ENCODE measurements at places on chromosomes 6 and 20.

DNA sequence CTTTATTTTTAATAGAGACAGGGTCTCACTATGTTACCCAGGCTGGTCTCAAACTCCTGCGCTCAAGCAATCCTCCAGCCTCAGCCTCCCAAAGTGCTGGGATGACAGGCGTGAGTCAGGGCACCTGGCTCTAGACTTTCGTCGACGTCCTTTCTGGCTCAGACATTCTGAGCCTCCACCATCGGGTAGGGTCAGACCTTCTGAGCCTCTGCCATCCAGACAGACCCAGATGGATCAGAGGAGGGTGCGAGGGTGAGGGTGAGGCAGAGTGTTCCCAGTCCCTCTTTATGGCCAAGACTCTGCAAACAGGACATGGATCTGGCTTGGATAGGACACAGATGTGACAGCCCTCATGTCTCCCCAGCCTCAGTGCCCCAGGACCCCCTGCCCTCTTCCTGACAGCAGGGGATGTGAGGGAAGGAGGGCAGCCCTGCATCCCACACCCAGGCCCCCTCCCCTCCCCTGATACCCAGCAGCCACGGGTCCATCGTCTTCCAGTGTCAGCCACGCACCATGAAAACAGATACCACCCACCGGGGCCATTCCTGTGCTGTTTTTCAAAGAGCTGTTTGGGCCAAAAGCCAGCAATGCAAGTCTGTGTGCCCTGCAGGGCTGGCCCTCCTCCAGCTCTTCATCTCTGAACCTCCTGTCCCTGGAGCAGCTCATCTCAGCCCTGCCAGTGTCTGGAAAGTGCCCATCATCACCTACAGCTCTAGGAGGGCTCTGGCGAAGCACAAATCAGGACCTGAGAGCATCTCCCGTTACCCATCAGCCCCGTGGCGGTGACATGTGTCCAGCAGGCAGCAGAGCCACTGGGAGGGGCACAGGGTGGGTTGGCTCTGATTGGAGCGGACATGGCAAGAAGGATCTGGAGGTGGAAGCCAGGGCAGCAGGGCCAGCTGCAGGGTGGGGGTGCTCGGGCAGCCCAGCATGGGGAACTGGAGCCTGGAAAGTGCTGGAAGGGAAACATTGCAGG, 208.4 kb downstream of the PREX1 start:
- no peak for DNase-seq

- no peak for DNase-seq
Observed at GRCh38 chr20:11195169-11195568, 521.4 kb upstream of the JAG1 start.

GRCh38 chr20:62269871-62270270, 31.6 kb downstream of the OSBPL2 start:
- no peak for DNase-seq

DNA sequence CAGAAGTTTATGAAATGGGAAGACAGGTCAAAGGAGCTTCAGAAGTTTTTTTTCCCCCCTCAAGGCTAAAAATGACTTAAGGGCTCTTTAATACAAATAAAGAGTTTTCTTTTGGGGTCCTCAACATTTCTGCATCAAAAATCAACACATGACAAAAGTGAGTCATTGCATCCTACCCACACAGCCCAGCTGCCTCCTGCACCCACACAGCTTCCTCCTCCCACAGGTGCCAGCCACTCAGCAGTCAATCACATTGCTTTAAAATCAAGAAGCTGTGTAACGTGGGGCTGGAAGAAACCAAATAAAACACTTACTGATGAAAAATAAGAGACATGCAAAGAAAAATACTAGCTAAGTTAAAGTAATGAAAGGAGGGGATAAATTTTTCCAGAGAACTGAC, 68.5 kb downstream of the MAP3K5 start:
- DNase-seq: no peak

- DNase-seq: no peak
Observed at GRCh38 chr6:126086560-126086959, 100.2 kb downstream of the TRMT11 start.

DNA sequence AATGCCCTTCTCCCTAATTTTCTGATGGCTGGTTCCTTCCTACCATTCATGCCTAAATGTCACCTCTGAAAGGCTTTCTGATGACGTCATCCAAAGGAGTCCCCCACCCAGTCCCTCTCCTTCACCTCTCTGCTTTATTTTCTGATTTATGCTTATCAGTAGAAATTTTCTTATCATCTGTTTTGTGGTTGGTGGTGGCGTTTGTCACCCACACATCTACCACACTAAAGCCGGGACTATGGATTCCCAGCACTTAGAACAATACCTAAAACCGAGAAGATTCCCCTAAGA, 9.0 kb downstream of the CNKSR3 start:
- DNase-seq: no peak

DNA sequence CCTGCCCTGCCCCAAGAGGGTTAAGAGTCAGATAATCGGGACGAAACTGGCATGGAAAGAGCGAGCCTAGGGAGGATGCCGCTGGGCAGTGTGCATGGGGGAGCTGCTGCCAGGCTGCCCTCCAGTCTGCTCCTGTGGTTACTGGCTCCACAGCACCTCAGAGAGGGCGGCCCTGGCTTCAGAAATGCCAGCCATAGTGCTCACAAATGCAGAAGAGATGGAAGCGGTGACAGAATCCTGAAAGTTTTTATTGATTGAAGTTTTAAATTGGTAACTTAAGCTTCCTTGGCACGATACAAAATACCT, 57.9 kb downstream of the VAPB start:
- no peak for DNase-seq

DNA sequence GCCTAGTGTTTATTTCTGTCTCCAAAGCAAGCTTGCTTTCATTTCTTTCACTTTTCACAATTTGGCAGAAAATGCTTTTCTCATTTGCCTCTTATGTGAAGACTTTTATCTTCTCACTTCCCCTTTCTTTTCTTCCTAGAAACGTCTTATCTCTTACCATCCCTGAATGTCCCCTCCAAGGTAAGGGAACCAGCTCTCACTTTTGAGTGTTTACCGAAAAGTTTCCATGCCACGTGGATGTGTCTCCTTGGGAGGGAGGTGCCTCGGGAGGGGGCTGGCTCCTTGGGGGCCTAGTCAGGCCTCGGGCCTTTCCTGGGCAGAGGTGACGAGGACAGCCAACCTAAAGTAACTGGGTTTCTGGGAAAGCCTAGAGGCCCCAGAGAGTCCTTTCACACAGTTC, 127.4 kb downstream of the CD24 start:
- no peak for DNase-seq

DNA sequence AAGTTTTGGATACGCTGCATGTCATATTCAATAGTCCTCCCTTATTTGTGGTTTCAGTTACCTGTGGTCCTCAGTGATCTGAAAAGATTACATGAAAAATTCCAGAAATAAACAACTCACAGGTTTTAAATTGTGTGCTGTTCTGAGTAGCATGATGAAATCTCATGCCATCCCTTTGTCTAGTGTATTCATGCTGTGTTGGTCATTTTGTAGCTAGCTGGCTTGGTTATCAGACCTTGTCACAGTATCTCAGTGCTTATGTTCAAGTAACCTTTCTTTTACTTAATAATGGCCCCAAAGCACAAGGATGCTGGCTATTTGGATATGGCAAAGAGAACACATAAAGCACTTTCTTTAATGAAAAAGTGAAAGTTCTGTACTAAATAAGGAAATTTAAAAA, 78.3 kb downstream of the FUT9 start:
- no peak for DNase-seq

GRCh38 chr6:40732878-40733277, 145.7 kb upstream of the LRFN2 start:
- DNase-seq: no peak

- no peak for DNase-seq
Observed at GRCh38 chr6:56515081-56515905, 127.4 kb downstream of the DST start.

DNA sequence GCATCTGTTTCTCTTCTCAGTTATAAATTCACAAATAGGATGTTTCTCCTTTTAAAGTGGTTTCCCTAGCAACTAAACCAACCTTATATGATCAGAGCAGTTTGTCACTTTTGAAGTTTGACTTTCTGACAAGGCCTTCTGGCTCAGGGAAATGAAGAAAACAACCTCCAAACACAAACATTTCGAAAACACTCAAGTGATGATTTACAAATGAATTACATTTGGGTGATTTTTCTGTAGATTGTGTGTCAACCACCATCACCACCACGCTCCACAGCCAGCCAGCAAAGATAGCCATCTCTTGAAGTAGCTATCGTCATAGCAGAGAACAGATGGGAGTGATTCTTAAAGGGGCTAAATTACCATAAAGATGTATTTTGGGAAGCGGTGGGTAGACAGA, 16.5 kb upstream of the MLIP start:
- DNase-seq: no peak

DNA sequence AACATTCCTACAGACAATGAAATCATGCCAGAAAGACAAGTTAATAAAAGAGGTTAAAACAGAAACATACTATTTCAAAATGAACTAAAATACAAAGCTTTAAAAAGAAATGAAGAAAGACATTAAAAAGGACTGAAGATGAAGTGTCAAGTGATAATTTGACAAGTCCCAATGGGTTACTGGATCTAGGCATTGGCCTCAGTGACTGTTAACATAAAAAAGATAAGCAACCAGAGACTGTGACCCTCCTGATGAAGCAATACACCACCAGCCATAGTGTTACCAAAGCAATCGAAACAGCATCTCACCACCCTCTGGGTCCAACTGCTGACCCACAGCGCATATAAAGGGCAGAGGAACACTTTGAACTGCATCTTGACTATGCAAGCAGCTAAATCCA, 130.3 kb downstream of the FIG4 start:
- DNase-seq: no peak

DNA sequence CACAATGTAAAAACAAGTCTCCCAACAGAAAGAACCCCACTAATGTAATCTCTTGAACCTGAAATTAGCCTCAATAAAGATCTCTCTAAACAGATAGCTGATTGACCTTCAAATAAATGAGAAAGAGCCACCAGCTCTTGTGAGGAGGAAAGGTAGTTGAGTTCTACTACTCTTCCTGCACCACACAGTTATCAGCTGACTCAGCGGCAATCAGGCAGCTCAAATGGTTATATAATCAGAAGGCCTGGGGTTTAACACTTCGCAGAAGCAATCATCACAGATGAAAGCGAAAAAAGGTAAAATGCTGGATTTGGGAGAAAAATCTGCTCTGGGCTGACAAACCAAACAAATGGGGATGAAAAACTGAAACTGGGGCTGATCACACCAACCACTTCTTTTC, 91.8 kb downstream of the CHD6 start:
- no peak for DNase-seq

DNA sequence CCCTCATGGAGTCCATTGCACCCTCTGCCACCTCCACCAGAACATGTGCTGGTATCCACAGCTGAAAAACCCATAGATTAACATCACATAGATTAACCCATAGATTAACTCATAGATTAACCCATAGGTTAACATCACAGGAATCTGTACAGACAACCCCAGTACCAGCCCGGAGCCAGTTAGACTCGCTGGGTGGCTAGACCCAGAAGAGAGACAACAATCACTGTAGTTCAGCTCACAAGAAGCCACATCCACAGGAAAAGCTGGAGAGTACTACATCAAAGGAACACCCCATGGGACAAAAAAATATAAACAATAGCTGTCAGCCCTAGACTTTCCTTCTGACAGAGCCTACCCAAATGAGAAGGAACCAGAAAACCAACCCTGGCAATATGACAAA, 25.1 kb downstream of the SERPINB9 start:
- no peak for DNase-seq

DNA sequence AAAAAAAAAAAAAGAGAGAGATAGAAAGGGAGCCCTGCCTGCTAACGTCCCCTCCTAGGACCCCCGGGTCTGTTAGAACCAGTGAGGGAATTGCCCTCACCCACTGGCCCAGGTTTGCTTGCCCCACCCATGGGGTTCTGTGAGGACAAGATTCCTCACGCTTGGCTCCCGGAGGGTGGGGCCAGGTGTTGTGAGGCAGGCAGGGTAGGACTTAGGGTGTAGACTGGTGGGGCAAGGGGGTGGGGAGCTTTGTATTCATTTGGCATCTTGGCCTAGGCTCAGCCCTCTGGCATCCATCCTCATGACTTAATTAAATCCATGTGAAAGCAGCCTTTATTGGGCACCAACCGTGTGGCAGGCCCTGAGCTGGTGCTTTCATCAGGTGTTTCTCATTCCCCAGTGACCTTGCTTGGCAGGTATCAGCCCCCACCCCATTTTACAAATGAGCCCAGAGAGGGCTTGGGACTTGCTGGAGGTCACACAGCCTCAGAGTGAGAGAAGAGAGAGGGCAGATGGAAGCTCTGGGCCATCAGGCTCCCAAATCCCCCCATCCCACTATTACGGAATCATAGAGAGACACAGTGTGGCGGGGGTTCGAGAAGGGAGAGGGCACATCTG, 19.0 kb downstream of the RAB44 start:
- DNase-seq: no peak

DNA sequence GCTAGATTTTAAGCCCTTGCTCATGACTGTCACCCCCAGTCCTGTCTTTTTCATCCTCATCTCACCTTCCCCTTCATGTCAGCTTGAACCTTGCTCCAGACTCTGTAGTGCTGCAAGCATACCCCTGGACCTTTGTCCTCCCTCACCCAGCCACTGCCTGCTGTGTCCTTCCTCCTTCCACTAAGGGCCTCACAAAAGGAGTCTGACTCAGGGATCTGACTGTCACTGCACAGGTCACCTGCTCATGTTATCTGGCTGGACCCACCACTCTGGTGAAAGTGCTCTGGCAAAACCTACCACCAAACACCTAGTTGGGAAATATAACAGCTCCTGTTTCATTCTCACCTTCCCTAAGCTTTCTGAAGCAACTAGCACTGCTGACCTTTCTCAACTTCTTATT, 151.4 kb downstream of the INSM1 start:
- no peak for DNase-seq

GRCh38 chr6:71531006-71531405, 242.4 kb downstream of the OGFRL1 start:
- no peak for DNase-seq

DNA sequence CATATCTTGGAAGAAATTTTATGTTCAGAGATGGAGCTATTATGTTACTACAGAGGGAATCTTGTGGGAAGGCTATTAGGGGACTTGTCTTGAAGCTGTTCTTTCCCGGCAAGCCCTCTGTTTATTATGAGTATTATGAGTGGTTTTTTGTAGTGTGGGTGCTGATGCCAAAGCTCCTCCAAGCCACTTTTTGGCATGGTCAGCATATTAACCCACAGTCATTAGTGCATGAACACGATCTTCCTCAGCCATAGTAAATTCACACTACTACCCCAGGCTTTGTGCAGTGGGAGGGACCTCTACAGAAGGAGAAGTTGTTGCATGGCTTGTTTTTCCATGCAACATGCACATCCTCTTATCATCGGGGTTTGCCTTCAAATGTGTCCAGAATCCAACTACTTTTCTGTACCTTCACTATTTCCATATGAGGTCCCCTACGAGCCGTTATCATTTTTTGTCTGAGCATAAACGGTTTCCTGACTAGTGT, 6.5 kb upstream of the BMP6 start:
- DNase-seq: no peak

- DNase-seq: no peak
Observed at GRCh38 chr20:46218656-46219055, 89.6 kb downstream of the CDH22 start.

DNA sequence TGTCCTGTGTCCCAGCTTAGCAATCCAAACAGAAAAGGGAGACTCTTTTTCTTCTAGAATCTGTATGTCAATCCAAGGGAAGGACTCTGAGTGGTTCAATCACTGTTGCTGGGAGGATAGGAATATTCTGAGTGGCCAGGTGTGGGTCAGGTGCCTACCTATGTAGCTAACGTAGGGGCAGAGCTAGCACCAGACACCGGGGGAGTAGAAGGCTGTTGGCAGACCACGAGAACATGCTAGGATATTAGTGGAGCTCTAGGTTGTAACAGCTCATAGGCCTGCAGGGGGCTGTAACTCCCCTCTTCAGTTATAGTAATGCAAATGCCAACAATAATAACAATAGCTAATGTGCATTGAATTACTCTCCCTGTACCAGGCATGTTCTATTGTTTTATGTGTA, 39.8 kb upstream of the EPB41L1 start:
- DNase-seq: no peak

Measured in NCI-H1436 treated with DMSO at 0.1 percent for 48 hours (cell line).